ENCODE measurements at places on chromosomes 7 and 10.

DNA sequence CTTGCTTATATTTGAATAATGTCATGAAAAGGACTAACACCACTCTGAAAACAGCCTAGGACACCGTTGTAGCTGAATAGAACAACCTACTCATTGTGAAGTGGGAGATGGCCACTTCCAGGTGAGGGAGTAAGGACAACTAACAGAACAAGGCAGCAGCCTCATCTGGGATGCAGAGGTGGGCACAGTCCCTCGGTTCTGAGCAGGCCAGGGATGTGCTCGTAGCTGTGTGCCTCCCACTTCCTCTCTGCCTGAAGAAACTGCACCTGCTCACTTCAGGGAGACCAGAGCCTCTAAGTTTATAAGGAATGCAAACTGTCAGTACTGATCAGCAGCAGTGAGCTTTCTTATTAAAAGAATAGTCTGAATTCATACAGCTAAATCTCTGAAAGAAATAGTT, 2.5 kb downstream of the VSTM4 start:
- DNase-seq = no peak

DNA sequence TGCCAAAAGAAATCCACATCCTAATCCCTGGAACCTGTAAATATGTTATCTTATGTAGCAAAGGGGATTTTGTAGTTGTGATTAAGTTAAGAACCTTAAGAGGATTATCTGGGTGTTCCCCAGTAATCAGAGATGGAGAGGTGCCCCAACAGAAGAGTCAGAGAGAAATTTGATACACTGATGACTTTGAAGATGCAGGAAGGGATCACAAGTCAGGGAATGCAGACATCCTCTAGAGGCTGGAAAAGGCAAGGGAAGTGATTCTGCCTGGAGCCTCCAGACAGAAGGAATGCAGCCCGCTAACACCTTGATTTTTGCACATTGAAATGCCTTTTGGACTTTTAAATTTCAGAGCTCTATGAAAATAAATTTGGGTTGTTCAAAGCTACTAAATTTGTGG, 531.7 kb downstream of the DNAJB9 start:
- no peak for DNase-seq

- no peak for DNase-seq
Observed at GRCh38 chr10:118841881-118842605, 87.3 kb upstream of the CACUL1 start.

- DNase-seq = peak; percentile 88
Observed at GRCh38 chr10:8053446-8054243, 843 bp upstream of the GATA3 start.

- peak; percentile 23 for DNase-seq
Observed at GRCh38 chr7:98423043-98423442, 22.2 kb upstream of the BAIAP2L1 start.

DNA sequence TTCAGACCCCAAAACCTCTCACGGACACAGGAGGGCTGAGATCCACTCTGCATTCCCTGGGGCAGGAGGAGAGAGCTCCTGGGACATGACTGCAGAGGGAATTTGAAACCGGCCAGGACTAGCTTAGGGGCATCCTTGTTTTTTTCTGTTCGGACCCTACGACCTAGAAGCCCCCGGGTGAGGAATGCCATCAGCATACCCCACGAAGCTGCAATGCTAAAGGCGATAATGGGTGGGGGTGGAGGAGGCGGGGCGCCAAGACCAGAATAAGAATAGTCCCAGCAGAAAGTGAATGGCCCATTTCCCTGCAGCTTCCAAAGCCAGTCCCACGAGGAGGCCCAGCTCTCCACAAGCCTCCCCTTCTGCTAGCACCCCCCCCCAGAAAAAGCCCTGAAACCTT, 4.0 kb downstream of the PDGFA start:
- DNase-seq = no peak

- peak; percentile 9 for DNase-seq
Observed at GRCh38 chr10:88731296-88731695, 25.2 kb downstream of the LIPK start.

DNA sequence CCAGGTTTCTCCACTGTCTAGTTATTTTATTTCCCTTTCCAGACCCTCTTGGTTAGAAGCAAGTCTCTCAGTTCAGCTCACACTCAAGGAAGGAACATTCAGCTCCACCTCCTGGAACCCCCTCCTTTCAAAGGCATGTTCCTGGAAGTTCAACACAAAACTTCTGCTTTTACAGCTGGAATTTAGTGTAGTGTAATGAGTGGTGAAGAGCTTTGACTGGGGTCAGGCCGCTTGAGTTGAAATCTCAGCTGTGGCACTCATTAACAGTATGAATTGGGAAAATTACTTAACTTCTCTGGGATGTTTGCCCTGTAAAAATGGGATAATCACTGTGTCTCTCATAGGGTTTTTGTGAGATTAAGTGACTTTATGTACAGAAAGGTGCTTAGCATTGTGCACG, 91.7 kb downstream of the TMEM178B start:
- DNase-seq = no peak

- DNase-seq = no peak
Observed at GRCh38 chr7:69402696-69403095, 195.6 kb upstream of the AUTS2 start.

DNA sequence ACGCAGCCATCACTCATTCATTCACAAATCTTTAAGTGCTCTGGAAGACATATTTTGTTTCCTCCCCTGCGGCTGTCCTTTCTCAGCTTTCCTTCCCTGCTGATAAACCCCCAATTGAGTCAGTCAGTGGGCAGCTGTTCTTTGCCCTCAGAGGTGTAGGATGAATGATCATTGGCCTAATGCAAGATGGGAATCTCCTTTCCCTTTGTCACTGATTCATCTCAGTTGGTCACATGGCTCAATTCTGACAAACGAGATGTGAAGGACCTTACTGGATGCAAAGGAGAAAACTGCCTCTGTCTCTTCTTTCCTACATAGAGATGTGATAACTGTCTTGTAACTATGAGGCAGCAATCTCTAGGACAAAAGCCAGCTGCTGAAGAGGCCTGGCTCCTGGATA, 44.6 kb downstream of the COL28A1 start:
- DNase-seq = peak; percentile 21

DNA sequence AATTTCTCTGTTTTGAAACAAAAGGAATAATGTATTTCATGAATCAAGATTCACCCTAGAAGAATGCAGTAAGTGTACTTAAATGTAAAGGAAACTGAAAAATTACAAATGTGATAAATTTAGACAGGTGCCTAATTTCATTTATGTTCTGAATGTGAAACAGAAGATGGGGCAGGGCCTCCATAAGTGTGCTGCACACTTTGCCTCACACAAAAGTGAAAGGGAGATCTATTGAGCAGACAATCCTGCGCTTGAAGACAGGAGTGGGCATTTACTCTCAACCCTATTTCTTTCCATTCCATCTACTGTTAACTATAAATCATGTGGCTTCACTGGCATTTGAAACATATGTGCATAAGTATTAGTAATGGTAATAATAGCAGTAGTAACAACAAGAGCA, 36.2 kb downstream of the GNG11 start:
- no peak for DNase-seq

DNA sequence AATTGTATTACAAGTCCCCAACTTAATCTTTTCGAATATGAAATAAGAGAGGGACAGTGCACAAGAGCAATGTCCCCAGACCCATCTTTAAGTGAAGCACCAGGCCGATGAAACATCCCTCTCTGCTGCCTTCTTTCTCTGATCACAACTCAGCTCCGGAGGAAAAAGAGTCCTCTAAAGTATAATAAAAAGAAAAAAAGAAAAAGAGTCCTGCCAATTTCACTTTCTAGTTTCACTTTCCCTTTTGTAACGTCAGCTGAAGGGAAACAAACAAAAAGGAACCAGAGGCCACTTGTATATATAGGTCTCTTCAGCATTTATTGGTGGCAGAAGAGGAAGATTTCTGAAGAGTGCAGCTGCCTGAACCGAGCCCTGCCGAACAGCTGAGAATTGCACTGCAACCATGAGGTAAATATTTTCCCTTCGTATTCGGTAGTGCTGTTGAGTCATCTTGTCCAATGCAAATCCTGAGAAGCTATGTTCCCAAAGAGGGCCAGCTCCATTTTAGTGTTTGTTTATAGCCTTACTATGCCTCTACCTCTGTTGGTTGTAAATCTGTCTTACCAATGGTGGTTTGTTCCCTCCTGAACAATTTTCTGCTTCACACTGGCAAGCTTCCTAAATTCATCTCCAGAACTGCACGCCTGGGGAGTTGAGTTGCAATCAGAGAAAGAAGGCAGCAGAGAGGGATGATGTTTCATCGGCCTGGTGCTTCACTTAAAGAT, at the start of gene IFIT2:
TSS of gene IFIT2 (plus strand) at position 326 of the 725 bp plus-strand sequence. CDS start at position 404, 78 bp downstream.
- peak; percentile 69 for DNase-seq

GRCh38 chr7:26964156-26964808, 99.9 kb upstream of the SKAP2 start:
- no peak for DNase-seq

DNA sequence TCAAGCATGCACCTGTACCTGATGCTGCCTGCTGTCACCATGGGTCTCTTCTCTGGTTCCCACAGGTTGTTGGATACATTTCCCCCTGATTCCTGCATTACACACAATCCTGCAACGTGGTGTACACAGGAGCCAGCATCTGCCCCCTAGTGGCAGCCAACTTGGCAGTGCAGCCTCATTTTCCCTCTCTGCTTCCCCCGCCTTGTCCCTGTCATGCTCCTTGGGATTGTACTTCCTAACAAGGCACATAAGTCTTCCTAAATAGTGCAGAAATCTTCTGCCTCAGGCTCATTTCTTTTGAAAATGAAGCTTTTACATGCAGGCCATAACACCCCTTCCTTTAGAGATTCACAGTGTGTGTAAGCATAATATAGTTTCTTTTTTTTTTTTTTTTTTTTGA, 387.5 kb downstream of the CCSER2 start:
- DNase-seq = peak; percentile 66

DNA sequence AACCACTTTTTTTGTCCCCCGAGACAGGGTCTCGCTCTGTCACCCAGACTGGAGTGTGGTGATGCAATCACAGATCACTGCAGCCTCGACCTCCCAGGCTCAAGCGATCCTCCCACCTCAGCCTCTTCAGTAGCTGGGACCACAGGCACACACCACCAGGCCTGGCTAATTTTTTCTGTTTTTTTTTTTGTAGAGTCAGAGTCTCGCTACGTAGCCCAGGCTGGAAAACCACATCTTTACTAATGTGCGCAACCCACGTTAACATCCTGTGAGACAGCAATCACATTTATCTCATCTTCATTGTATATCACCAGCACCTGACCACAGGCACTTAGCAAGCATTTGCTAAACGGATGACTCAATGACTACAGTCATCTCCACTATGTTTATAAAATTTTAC, 77.8 kb upstream of the ATP6V0A4 start:
- peak; percentile 55 for DNase-seq

GRCh38 chr7:65731562-65732035, 141.3 kb upstream of the VKORC1L1 start:
- no peak for DNase-seq

DNA sequence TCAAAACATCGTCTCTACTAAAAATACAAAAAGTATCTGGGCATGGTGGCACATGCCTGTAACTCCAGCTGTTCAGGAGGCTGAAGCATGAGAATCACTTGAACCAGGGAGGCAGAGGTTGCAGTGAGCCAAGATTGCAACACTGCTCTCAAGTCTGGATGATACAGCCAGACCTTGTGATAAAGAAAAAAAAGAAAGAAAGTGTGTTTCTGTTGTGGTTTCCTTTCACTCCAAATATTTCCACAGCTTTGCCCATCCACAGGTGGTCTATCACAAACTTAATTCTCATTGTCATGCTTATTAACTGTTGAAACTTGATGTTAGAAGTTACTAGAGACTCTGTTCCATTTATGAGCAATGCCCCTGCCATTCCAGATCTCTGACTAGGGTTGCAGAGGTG, 316.0 kb upstream of the SEMA3C start:
- no peak for DNase-seq

DNA sequence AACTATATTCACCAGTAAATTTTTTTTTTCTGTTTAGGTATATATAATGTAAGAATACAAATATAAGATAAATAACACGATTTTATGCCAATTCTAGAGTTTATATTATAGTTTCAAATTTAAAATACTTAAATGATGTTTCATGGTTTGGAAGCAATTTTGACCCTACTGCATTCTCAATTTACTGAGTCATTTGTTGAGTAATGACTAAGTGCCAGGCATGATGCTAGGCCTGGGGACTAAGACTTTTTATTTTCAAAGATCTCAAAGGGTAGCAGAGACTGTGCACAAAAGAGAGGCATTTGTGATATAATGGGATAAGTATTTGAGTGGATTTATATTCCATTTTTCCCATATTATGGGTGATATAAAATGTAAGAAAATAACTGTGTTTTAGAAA, 78.9 kb upstream of the SMIM30 start:
- DNase-seq = peak; percentile 47

- DNase-seq = no peak
Observed at GRCh38 chr7:29839921-29840320, 33.6 kb downstream of the WIPF3 start.

DNA sequence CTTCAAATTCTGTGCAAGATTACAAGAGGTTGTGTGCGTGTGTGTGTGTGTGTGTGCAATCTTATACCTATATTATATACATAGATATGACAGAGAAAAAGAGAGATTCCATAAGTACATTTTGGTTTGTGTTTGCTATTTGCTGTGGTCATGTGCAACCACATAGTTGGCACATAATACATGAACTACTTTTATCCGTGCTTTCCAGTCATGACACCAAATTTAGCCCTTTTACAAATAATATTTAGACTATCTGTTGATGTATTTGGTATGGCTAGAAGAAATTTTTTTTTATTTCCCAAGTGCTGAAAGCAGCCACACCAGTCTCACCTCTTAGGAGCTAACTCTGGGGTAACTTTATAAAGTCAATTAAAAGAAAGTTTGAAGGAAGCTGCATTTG, 63.5 kb upstream of the EGFR start:
- no peak for DNase-seq

GRCh38 chr7:157817944-157818700, 481.3 kb downstream of the DNAJB6 start:
- no peak for DNase-seq

GRCh38 chr10:70528741-70529362, 50.3 kb downstream of the PALD1 start:
- DNase-seq = peak; percentile 66

- DNase-seq = no peak
Observed at GRCh38 chr10:122152544-122152943, 118.6 kb upstream of the BTBD16 start.

DNA sequence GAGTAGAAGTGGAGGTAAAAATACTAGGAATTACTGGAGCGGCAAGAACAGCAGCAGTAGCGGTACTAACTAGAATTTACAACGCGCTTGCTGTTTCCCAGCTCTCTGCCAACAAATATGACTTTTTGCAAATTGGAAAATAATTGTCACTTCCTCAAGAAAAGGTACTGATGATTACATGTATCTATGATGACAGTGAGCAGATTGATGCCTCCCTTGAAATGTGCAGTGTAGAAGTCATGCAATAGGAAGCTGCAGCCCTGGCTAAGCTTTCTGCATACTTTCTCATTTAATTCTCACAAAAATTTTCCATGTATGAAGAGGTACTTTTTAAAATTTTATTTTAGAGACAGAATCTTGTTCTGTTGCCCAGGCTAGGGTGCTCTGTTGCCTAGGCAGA, 49.9 kb downstream of the ANK3 start:
- DNase-seq = no peak

Measured in MCF 10A (cell line).